Aorta (tissue), 5 donors: ENCODE measurements at places on chromosomes 2 and 18.

DNA sequence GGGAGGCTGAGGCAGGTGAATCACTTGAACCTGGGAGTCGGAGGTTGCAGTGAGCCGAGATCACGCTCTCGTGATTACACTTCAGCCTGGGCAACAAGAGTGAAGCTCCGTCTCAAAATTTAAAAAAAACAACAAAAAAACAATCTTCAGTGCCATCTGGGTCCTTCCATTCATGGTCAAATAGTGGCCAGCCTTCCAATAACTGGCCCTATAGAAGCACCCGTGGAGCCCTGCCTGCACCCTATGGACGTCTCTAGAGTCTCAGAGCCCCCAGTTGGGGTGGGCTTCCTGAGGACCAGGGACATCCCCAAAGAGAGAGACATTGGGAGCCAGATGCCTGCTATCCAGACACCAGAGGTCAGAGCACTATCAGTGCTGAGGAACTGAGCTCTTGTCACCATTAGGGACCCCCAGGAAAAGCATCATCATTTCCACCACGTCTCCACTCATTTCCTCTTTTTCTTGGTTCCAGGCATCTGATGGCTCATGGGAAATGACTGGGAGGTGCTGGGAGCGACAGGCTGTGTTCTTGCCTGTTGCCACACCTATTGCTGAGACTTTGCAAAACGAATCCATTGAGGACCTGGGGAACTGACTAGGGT is 9.4 kb downstream of the NEU2 start:
- H3K27ac ChIP-seq = no peak overlapping the region
- H3K27me3 ChIP-seq = no peaks in the 10 kb centered on the region
- no peaks in the 10 kb centered on the region for H3K36me3 ChIP-seq
- H3K4me3 ChIP-seq = no peak overlapping the region
- H3K4me1 ChIP-seq = no peaks in the 10 kb centered on the region

- no peak overlapping the region for H3K4me3 ChIP-seq
- H3K27me3 ChIP-seq = no peaks in the 10 kb centered on the region
- no peaks in the 10 kb centered on the region for H3K36me3 ChIP-seq
- no peak overlapping the region for H3K27ac ChIP-seq
Observed at GRCh38 chr2:114926303-114926702, 483.9 kb downstream of the DPP10 start.

DNA sequence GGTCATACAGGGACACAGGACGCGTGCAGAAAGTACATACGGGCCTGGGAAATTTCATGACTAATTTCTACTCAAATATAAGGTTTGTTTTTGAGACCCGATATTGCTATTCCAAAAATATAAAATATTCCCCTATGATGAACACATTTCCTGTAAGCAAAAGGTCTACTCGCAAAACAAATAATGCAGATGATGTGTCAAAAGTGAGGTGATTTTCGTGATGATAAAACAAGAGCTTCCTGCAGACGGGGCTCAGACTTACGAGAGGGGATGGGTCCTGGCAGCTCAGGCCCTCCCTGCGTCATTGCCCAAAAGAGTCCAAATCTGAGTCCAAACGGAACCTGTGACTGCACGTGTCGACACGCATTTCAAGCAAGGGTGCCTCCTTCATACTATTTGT is 62.7 kb downstream of the MBP start:
- H3K4me1 ChIP-seq = peaks cover 3% of the 10 kb centered on the region
- H3K36me3 ChIP-seq = no peaks in the 10 kb centered on the region
- no peak for DNase-seq
- no peak overlapping the region for H3K27ac ChIP-seq

DNA sequence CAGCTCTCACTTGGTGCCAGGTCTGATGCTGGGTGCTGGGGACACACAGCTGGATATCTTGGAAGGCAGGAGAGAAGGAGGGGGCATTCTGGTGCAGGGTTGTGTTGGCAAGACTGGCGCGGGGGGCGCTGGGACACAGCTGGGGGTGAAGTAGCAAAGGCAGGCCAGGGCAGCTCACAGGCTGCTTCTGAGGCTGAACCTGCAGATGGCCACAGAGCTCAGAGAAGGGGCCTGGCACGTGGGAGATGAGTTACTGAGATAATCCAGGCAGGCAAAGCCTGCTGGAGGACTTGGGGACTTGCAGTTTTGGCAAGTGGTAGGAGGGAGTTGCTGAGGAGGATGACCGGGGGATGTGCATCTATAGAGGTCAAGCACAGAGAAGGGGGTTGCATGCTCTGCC is 16.2 kb upstream of the DGKD start:
- no peak for DNase-seq
- no peaks in the 10 kb centered on the region for H3K27me3 ChIP-seq
- no peaks in the 10 kb centered on the region for H3K4me1 ChIP-seq
- no peak overlapping the region for H3K4me3 ChIP-seq
- no peaks in the 10 kb centered on the region for H3K36me3 ChIP-seq
- no peak overlapping the region for H3K27ac ChIP-seq

DNA sequence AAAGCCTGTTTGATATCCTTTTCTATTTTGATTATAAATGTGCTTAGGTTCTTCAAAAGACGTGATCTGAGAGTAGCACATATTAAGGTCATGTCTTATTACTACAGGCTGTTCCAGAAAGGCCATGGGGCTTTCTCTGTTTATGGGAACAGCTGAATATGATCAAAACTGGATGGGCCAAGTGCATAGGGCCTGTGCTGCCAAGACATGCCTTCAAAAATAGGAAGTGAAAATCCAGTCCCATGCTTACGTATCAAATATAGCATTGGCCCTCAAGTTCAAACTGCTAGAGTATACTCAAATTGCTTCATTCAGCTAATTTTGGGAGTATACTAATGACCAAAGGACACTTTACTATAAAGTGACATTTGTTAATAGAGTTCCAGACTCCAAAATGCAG is 24.1 kb downstream of the SLC25A52 start:
- H3K27me3 ChIP-seq = no peaks in the 10 kb centered on the region
- no peaks in the 10 kb centered on the region for H3K4me1 ChIP-seq
- no peak overlapping the region for H3K27ac ChIP-seq
- H3K4me3 ChIP-seq = no peak overlapping the region
- no peaks in the 10 kb centered on the region for H3K36me3 ChIP-seq
